Right renal cortex interstitium (tissue), 3 donors: ENCODE measurements at places on chromosomes 11 and 22. TPM values are rescaled to one million over a fixed set of nuclear protein-coding genes. Genes with fewer than 3 reads are reported as not detected.

Gene THAP12
- polyA plus RNA-seq: 83.6 TPM

DNA sequence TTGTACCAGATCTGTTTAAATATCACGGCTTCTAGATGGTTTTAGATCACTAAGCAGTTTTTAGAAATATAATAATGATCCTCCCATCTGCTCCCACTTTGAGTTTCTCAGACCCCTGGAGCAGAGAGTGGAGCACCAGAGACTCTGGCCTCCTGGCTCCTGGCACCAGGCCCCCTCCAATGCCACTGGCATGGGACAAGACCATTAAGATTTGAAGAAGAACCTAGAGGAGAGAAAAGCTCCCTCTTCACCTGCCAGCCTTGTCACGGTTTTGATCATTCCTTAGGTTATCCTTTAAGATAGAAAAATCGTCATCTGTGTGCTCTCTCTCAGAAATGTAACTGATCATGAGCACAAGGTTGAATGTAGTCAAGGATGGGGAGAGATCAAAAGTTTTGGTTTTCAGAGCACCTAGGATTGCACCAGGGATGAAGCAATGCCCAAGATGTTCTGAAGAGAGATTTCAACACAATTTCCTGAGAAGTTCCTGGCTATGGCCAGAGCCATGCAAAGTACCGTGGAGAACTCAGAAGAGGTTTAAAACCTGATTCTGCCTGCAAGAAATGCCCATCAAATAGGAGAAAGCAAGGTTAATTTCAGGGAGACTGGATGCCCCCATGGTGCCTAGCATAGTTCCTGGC lies 22.2 kb downstream of the IL10RA start:
- no peak for DNase-seq

- no peak for DNase-seq
These were observed 558.3 kb downstream of the BRD1 start for GRCh38 chr22:49269371-49269770.

DNA sequence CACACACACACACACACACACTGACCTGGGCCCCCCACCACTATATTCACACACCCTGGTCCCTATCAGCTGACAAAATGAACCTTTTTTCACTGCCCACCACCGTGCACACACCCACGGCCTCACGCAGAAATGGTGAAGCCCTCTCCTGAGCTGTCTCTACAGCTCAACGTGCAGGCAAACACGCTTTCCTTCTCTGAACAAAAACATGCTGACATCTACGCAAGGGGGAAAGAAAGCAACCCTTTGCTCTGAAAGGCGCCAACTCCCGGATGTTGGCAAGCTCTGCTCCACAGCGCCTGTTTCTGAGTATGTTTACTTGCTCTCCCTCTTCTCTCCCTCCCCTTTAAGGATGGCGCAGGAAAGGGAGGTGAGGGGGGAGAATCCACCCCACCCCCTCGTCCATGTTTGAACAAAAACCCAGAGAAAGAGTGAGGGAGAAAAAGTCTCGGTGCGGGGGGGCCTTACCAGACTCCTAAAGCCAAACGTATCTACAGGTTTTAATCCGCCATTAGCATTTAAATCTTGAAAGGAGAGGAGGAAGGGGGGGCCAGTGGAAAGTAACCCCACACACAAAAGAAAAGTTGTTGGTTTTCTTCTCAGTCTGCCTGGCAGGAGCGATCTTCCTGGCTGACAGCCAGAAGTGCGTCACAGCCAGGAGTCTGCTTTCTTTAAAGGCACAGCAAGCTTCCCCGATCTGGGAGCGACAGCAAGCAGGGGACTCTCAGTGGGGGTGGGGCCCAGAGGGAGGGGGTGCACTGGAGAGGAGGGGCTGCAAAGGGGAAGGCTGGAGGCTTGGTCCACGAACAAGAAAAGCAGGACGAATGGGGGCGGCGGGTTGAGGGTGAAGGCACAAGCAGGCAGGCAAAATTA lies 39.6 kb downstream of the NUMA1 start:
- DNase-seq: peak; percentile 96
